ENCODE measurements at places on chromosomes 5 and 9.

DNA sequence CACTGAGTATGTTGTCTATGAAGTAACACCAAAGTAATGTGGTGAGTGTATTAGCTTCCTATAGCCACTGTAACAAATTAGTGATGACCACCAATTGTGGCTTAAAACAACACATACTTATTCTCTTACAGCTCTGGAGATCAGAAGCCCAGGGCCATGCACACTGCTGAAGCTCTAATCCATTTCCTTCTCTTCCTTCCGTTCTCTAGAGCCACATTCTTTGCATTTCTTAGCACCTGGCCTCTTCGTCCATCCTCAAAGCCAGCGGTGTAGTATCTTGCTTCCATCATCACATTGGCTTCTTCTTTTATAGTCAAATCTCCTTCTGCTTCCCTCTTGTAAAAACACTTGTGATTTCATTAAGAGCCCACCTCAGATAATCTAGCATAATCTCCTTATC lies 230.3 kb upstream of the RFX3 start:
- no peak for DNase-seq

DNA sequence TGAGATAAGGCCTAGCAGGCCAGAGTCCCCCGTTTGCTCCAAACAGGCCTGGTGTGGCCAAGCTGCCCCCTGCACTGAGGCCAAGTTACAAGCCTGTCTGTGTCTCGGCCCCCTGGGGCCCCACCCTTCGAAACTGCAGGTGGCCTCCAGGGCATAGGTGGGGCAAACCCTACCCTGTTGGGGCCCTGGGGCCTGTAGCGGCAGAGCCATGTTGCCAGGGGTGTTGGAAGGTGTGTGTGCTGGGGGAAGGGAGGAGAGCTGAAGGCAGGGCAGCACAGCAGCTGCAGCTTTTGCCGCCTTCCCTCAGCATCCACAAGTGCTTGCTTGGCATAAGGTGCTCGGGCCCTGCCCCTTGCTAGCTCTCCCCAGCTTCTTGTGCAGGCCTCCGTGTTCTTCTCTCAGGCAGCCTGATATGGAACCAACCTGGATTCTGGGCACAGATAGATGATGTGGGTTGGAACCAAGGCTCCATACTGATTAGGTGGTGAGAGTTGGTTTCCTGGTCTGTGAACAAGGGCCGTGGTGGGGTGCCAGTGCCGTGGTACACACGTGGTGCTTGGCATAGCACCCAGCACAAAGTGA lies 12.7 kb downstream of the IRF1 start:
- DNase-seq: no peak

GRCh38 chr9:134544388-134545214 lies 97.0 kb upstream of the COL5A1 start:
- no peak for DNase-seq

GRCh38 chr5:172896465-172896864 lies 62.4 kb downstream of the ERGIC1 start:
- DNase-seq: no peak

- no peak for DNase-seq
Observed at GRCh38 chr5:95825495-95825894, 3.0 kb upstream of the GLRX start.

GRCh38 chr5:111225926-111226325 lies 1.7 kb downstream of the CAMK4 start:
- DNase-seq: no peak

GRCh38 chr9:125620216-125620615 lies 86.8 kb downstream of the MAPKAP1 start:
- no peak for DNase-seq

DNA sequence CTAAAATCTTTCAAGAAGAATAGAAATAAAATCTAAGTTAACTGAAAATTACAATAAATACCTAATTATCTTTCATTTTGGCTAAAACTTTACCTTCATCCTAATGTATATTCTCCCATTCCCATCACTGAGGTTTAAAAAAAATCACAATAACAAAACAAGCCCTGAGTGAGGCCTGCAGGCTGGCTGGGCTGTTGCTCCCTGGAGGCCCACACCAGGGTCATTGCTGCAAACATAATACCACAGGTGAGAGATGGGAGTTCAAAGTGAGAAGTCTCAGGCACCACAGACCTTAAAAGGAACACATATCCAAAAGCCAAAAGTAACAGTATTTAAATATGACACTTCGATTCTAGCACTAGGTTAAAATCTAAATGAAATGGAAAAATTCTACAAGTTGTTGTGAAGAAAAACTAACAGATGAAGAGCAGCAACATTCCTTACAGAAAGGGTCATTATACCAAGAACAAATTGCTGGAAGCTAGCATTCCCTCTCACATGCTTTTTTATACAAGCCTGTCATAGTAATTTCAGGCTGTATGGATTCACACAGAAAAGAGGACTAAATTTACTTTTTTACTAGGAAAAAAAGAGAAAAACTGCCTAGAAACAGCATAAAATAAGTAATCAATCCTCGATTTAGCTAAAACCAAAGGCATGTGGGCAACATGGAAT lies 57.8 kb downstream of the AUH start:
- no peak for DNase-seq

- DNase-seq: no peak
Observed at GRCh38 chr5:151184316-151185042, 26.9 kb upstream of the ANXA6 start.

DNA sequence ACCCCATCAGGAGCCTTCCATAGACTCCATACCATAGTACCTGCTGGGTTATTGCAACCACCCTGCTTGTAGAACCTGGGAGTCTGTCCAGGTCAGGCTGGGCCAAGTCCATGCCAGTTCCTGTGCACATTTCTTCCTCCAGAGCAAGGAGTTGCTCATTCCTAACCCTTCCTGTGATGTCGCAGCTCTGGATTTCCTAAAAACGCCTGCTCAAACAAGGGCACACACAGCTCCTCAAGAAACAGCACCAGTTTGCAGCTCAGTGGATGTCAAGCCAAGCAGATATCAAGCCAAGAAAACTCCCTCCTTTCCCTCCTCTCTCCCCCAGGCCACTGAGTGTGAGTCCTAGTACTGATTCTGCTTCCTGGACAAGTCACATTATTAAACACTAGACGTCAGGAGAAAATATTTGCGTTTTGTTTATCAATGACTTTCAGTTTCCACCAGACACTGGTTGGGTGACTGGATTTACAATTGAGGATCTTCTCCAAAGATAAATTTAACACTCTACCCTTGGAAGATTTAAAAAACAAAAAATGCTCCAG lies 59.6 kb downstream of the SLC1A1 start:
- no peak for DNase-seq

DNA sequence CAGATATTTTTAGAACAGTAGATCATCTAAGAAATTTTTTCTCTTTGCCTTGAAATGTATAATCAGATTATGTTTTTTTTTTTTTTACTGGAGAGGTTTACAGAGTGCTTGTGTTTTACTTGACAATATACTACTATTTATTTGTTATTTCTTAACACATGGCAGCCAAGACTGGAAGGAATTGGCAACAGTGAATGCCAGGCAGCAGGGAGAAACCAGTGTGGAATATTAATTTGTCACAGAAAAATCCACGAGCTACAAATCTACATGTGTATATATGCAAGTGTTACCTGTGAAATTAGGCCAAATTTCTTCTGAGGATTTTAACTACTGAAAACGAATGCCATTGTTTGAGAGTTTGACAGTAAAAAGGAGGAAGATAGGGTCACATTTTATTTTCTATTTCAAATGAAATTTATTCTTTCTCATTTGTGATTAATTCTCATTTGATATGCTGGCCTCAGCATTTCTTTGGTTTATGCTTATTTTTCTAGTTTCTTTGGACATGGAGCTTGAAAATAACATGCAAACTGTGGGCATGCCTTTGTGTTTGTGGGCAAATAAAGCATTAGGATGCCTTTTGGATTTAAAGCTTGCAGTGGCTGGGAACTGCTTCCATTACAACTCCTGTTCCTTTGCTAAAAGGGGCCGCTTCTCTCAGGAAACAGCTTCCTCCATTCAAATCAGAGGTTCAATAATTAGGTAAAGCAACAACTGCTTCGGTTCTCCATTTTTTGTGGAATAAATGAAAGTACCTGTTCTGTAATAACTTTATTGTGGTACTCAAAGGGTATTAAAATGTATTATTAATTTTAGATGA lies 39.0 kb upstream of the ZFYVE16 start:
- DNase-seq: no peak

DNA sequence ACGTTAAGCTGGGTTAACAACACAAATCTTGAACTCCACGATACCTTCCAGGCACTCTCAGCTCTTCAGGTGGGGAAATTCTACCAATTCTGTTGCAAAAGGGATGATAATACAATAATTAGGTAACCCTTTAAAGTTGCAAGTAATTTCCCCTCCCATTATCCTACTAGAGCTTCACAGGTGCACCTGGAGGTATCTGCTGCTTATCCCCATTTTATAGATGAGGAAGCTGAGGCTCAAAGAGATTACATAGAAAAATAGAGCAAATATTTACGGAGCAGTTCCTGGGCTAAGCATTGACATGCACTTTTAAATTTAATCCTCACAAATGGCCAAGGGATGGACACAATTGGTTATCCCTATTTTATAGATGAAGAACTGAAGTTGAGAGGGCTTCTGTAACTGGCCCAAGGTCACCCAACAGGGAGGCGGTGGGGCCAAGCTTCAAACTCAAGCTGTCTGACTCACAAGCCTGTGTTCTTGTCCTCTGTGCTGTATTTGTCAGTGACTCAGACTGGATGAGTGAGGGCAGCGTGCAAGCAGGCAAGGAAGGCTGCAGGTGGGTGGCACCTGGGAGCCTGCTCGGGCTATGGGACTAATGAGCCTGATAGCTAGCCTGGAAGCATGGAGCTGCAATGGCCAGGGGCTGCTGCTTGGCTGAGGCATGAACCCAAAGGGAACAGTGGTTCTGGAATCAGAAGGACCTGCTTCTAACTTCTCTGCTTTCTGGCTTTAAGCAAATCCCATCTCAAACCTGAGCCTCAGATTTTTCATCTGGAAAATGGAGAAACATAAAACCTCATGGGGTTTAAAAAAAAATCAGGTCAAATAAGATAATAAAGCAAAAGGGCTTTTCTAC lies 105.5 kb downstream of the PDE6A start:
- DNase-seq: no peak

DNA sequence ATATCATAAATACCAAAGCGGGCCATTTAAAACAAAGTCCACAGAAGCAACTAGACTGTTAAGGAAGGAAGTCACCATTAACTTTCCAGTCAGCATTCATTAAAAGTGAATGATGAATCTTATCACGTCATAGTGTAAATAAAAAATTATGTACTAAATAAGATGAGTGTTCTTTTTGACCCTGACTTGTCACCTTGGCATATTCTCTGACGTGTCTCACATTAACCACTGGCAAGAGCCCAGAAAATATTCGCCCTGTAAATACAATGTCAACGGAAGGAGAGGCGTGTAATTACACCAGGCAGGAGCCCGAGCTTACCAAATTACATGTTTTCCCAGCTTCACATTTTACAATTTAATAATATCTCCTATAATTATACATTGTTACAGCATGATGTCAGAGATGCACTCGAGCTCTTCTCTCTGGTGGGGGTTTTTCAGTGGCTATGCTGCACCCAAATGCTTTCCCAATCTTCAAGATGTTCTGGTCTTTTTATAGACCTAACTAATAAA lies 29.3 kb upstream of the UBE2QL1 start:
- DNase-seq: no peak

- no peak for DNase-seq
Observed at GRCh38 chr9:115142517-115143270, 24.7 kb upstream of the TNC start.

GRCh38 chr9:130539420-130540223 lies 39.8 kb upstream of the FUBP3 start:
- DNase-seq: no peak

GRCh38 chr5:102545175-102545574 lies 46.4 kb upstream of the SLCO6A1 start:
- no peak for DNase-seq

GRCh38 chr9:99354104-99354503 lies 132.0 kb downstream of the SEC61B start:
- no peak for DNase-seq

DNA sequence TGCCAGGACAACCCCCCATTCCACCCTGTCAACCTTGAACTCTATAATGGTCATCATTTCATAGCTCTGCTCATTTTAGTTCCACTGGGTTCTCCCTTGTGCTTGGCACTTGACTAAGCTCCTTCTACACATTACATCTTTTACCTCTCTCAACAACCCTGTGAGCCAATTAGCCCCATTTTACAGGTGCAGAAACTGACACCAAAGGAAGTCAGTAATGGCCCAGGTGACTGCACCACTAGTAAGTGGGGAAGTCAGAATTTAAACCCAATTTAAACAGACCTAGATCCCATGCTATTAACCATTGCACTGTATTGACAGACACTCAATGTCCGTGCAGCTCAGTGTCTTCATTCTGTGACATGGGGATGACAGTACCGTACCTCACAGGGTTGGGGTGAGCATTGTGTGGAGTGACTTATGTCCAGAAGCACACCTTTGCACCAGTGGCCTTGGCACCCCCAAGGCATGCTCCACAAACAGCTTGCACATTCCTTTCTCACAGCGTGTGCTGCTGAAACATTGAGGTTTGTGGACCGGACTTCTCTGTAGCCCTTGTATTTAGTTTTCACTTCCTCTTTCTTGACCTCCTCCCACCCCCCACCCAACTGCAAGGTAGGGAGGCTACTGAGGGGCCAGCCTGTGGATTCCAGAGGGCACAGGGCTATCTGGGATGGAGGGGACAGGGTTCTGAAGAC lies 23.1 kb downstream of the IRF1 start:
- no peak for DNase-seq

- DNase-seq: no peak
Observed at GRCh38 chr5:170202117-170202516, 30.7 kb upstream of the C5orf58 start.

DNA sequence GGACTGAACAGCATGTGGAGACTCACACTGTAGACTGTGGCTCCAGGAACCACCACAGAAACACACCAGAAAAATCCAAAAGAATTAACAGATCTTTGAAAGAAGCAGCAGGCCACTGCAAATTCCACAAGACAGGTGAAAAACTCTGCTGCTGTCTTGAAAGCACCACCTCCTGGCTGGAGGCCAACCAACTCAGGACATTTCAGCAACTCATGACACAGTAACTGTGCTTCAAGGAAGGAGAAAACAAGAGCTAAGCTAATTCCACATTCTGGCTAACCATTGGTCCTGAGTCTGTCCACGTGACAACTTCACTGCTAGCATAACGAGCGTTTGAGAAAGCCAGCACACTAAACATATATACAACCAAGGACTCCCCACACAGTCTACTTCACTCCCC lies 625.1 kb downstream of the PRELID2 start:
- DNase-seq: no peak

DNA sequence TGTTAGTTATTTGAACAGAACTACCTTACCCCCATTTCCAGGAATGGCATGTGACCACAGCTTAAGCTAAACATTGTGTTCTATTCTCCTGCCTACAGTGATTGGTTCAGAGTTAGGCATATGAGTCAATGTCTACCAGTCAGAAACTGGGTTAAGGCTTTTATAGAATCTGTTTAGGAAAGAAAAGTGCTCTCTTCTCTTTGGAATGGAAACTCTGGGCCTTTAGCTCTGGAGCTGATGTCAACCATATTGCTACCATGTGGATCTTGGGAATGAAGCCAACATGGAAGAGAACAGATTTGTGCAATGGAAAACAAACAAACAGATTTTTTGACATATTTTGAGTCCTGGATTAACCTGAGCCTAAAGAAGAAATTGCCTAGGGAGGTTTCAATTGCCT lies 488.9 kb upstream of the TNC start:
- DNase-seq: no peak

GRCh38 chr5:71887680-71888079 lies 168.6 kb downstream of the CARTPT start:
- no peak for DNase-seq

- DNase-seq: no peak
Observed at GRCh38 chr5:10701567-10702039, 59.4 kb downstream of the DAP start.
